Spinal cord (tissue), 10 donors: ENCODE measurements at places on chromosomes 3 and 15. TPM values are rescaled to one million over a fixed set of nuclear protein-coding genes. Genes with fewer than 3 reads are reported as not detected.

TMEM115 gene
- total RNA-seq, result 49.6 TPM

- DNase-seq, result no peak
Observed at GRCh38 chr3:46065294-46065705, 38.0 kb upstream of the XCR1 start.

- no peak for DNase-seq
Observed at GRCh38 chr15:100772478-100772877, 107.2 kb upstream of the ALDH1A3 start.

DNA sequence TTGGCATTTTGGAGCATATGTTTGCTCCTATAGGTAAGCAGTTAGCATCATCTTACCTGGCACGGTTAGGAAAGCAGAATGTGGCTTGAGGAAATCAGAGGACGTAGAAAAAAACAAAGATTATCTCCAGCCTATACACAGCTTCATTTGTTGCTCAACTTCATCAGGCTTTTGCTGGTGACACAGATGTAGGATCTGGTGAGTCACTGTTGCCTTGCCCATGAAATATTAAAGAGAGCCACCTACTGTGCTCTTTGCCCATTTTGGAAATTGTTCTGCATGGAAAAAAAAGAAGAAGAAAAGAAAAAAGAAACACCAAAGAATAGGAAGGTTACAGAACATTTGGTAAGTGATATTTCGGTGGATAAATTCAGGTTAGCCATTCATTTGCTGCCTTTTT is 3.8 kb downstream of the IL1RAP start:
- no peak for DNase-seq

MORC1 gene
- total RNA-seq, result 0.06 TPM

- DNase-seq, result peak; percentile 56
Observed at GRCh38 chr3:127777921-127778656, 44.2 kb downstream of the MGLL start.

GRCh38 chr3:82586414-82586813 is 825.0 kb upstream of the GBE1 start:
- no peak for DNase-seq

RTP3 gene
- not detected for total RNA-seq

GRCh38 chr15:76979331-76979925 is 15.5 kb upstream of the PSTPIP1 start:
- no peak for DNase-seq

SNRPA1 gene
- total RNA-seq, result 25.1 TPM

- DNase-seq, result no peak
Observed at GRCh38 chr3:141302364-141303141, 65.8 kb upstream of the ZBTB38 start.

SENP8 gene
- total RNA-seq, result 6.4 TPM

- DNase-seq, result no peak
Observed at GRCh38 chr3:60025096-60026050, 975.5 kb upstream of the CFAP20DC start.
